ENCODE measurements at places on chromosomes 16 and 17.
A peak's percentile ranks its signal among the peaks of the same experiment; 100 is the strongest.

DNA sequence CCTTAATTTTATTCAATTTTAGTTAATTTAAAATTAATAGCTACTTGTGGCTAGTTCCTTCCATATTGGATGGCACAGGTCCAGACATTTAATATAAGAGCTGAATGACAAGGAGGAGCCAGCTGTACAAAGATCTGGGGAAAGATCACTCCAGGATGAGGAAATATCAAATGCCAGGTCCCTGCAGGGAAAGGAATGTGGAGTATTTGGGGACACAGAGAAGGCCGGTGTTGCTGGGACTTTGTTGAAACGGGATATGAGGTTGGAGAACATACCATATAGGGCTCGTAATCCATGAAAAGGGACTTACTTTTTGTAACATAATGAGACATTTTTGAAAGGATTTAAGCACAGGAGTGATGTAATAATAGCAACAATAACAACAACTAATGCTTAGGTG is 426.8 kb downstream of the HS3ST4 start:
- no peak for DNase-seq

DNA sequence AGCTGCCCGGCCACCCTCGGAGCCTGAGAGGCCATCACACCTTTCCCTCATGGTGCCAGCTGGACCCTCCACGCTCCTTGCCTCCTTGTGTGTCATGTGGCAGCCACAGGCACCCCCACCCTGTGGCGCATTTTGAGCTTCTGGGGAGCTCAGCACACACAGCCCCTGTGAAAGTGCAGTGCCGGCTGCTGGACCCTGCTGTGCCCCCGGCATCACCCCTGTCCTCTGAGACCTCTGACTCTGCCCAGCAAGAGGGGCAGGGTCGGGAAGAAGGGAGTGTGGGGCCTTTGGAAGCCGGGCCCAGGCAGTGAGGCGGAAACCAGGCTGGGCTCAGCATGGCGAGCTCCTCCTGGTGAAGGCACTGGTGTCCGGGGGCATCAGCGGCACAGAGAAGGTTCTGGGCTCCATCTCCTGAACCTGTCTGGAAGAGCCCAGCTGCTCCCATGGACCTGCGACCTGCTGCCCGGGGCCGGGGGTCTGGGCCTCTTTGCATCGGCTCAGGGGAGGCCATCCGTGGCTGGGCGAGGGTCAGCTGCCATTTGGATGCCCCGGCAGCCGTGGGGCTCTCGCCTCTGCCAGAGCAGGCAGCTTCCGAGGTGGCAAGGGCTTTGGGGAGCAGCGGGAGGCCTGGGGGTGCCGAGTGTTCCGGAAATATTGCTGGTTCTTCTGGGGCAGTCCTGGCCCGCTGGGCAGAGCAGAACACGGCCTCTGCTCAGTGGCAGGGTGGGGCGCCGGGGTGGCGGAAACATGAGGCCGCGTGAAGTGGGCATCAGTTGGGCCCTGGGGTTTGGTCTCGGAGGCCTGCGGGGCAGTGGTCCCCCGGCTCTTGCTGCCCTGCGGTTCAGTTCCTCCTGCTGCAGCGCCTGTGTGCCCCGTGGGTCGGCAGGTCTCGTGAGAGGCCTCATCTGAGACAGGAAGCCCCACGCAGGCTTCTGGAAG is 17.9 kb downstream of the CENPX start:
- no peak for DNase-seq

DNA sequence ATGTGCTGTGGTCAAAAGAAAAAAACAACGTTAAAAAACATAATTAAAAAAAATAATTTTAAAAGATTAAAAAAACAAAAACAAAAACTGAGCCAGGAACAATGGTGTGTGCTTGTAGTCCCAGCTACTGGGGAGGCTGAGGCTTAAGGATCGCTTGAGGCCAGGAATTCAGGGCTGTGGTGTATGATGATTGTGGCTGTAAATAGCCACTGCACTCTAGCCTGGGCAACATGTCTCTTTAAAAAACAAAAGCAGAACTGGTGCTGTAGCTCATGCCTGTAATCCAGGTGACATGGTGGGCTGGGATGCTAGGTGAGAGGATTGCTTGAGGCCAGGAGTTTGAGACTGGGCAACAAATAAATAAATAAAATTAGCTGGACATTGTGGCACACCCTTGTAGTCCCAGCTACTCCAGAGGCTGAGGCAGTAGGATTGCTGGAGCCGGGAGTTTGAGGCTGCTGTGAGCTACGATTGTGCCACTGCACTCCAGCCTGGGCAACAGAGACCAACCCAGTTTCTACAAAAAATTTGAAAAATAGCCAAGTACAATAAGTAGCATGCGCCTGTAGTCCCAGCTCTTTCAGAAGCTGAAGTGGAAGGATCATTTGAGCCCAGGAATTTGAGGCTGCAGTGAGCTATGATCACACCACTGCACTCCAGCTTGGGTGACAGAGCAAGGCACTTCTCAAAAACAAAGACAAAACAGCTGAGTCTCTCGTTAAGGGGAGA is 43.6 kb downstream of the NFATC3 start:
- DNase-seq, result no peak

GRCh38 chr16:84614623-84614967 is 3.3 kb downstream of the COTL1 start:
- no peak for DNase-seq

DNA sequence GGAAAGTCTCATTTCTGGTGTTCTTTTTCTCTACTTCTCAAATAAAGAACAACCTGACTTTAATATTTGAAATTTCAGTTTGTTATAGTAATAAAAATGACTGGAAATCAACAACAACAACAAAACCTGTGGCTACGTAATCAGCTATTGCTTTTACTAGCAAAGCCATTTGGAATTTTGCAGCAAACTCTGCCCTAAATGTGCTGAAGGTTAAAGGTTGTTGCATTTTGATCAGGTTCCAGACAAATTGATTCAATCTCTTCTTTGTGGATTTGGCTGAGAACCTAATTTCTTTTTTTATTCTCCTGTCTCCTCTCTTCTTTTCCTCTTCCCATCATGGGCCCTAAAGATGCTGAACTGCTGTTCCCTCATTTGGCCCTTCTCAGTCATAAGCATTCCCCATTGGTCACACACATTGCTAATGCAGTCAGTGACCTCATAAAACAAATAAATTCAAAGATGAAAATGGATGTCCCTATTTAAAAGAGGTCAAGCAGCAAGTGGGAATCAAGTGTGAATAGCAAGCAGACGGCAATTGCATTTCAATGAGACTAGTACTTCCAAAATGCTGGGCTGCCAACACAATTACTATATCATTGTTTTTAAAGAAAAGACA is 795.1 kb upstream of the CDH8 start:
- DNase-seq, result no peak

GRCh38 chr16:70457446-70458166 is 3.2 kb downstream of the FCSK start:
- DNase-seq, result no peak

DNA sequence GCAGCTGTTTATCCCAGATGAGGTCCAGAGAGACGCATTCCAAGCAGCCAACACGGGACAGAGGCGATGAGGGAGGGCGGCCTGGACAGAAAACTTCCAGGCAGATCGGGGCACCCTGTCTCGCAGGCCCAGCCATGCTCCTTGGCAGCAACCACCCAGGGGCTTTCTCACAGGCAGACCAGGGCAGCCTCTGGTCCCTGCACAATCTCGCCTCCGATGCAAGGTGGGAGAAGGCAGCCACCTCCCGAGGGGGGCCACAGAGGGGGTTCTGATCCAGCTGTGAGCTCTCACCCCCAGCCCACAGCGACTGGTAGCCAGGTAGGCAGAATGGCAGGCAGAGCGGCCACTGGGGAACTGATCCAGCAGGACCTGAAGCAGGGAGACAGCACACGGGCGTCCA is 48.7 kb downstream of the LMF1 start:
- DNase-seq, result no peak

- no peak for DNase-seq
Observed at GRCh38 chr17:74730491-74731346, 6.3 kb upstream of the RAB37 start.

DNA sequence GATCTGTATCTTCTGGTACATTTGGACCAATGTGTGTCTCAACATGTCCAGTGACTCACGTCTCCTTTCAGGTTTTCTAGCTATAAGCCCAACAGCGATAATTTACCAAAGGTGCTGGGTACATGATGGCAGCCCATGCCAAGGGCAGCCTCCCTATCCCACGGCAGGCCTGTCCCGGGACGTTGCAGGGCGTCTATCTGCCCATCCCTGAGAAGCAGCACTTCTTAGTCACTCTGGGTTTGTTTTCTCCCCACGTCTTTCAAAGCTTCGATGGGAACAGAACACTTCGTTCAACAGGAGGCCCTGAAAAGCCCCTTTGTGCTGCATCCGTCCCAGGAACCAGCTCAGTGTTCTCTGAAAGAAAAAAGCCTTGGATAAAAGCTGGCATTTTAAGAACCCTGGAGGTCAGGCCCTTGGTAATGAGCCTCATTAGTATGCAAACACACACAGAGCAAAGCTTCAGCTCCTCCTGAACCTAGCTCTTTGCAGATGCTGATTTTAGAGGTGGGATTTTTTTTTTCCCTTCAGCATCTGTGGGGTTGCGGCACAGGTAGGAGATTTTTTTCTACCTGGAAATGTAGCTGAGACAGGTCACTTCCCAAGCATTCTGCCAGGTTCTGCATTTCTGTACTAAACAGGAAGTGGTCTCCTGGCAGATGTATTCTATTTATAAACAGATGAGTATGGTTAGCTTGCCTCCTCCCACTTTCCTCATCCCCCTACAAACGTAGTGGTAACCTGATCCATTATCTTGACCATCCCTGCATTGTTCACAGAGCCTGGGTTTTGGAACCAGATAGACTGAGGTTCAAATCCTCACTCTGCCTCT is 17.5 kb upstream of the MT4 start:
- DNase-seq, result peak; percentile 92

- DNase-seq, result no peak
Observed at GRCh38 chr16:84836234-84836647, 16.5 kb downstream of the CRISPLD2 start.
